ENCODE measurements at places on chromosomes 2 and 18.

GRCh38 chr2:43065871-43066270 lies 160.5 kb downstream of the ZFP36L2 start:
- DNase-seq: no peak

DNA sequence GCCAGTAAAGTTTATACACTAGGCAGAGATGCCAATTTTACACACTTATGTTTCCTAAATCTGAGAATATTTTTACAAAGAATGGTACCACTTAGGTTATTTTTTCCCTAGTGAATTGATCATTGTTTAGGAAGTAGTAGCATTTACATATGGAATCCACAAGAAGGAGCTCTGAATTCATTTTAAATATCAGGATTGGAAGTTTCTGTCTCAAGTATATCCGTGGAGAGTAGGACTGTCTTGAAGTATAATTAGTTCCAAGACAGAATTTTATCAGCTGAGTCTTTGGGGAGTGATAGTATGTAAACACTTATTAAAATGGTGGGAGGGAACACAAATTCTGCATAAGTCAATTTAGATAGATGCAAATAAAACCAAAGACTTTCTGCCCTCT lies 82.3 kb upstream of the FAM98A start:
- no peak for DNase-seq

DNA sequence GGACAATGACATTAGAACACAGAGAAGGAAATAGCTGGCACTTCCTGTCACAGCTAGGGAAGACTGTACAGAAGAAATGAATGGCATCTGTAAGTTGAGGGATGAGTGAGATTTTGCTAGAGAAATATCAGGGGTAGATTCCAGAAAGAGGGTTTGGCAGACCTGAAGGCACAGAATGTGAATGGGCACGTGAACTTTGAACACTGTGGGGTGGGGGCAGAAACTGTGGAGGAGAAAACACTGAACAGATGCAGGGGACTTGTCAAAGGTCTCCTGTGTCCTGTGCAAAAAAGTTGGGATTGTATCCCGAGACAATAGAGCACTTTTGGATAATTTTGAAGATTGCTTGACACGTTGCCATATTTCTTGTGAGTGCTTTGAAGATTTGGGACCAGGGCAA lies 88.0 kb downstream of the PPP1R1C start:
- no peak for DNase-seq

DNA sequence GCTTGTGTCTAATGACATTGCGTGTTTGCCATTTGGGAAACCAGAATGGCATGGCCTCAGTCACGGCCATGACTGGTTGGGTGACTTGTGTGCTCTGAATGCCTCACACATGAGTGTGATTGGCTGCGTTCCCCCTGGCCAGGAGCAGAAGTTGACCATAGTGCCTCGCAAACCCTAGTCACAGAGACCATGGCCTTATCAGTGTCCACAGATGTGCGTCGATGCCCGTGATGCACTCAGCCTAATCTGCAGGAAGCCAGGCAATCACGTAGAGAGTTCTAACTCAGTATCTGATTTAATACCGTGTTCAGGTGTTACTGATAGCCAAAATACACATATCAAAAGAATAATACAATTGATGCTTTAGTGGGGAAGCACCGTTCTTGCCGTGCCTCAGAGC lies 64.0 kb downstream of the BOLA3 start:
- DNase-seq: no peak

DNA sequence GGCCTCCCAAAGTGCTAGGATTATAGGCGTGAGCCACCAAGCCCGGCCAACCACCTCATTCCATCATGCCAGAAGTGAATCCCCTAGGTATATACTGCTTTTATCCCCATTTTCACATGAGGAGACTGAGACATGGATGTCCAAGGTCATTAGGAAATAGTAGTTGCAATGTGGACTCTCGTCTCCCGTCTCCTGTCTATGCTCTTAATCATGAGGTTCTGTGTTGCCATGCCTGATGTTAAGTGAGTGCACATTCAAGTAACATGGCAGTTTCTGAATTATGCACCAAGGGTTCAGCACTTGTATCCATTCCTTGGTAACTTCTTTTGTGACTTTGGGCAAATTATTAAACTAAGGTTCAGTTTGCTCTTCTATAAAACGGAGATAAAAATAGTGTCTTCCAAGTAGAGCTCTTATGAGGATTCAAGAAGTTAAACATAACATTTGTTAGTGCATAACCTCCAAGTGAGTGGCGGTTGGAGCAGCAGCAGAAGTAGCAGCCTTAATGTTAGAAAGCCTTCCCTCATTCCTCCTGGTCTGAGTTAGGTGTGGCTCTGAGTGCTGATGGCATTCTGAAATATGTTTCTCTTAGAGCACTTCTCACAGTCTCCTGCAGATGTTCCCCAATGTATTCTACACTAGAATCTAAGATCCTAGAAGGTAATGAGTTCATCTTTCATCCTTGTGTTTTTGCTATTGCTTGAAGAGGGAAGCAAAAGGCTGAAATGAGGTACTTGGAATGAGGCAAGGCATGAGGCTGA lies 21.9 kb downstream of the SOCS6 start:
- no peak for DNase-seq

GRCh38 chr18:61738042-61738441 lies 154.8 kb downstream of the RNF152 start:
- no peak for DNase-seq

GRCh38 chr18:62357079-62357719 lies 32.1 kb downstream of the TNFRSF11A start:
- DNase-seq: no peak

- no peak for DNase-seq
These were observed 174.0 kb upstream of the SLC8A1 start for GRCh38 chr2:40625849-40626248.

Measured in stimulated activated CD8-positive, alpha-beta memory T cell treated with anti-CD3 and anti-CD28 coated beads, Interleukin-4, amount 100 ng/mL, for 1 hour (primary cell).